NCI-H1694 (cell line): ENCODE measurements at places on chromosomes 7 and 10.

GRCh38 chr7:106551936-106552335 lies 109.0 kb downstream of the CCDC71L start:
- no peak for DNase-seq

DNA sequence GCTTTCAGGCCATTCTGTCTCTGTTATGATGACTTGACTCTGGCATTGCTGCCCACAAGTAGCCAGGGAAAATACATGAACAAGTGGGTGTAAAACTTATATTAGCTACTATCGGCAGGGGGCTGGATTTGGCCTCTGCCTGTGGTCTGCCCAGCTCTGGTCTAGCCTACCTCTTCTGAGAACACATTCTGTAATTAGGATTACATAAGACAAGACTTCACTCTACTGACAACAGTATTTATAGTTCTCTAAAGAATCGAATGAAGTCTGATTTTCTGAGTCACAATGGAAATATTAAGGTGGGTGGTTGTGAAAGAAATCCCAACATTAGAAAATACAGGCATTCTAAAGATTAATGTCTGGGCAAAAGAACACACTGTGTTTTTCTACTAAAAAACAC lies 55.5 kb downstream of the DLD start:
- DNase-seq = no peak

DNA sequence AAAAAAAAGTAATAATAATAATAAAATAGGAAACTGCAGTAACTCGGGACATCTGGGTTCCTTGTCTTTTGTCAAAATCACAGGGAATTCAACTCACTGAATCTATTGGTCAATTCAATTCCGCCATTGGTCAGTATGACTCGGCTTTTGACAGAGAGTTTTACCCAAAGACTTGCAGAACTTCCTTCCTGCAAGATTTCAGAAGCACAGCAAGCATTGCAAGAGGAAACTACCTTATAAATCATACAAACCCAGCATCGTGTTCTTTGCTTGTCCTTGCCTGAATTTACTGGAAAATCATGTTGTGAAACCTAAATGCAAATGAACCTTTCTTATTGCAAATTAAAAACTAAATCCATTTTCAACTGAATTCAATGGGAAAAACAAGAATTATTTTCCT lies 15.5 kb downstream of the KLF6 start:
- no peak for DNase-seq

- no peak for DNase-seq
These were observed 36.7 kb downstream of the AKR1C4 start for GRCh38 chr10:5233324-5233723.

DNA sequence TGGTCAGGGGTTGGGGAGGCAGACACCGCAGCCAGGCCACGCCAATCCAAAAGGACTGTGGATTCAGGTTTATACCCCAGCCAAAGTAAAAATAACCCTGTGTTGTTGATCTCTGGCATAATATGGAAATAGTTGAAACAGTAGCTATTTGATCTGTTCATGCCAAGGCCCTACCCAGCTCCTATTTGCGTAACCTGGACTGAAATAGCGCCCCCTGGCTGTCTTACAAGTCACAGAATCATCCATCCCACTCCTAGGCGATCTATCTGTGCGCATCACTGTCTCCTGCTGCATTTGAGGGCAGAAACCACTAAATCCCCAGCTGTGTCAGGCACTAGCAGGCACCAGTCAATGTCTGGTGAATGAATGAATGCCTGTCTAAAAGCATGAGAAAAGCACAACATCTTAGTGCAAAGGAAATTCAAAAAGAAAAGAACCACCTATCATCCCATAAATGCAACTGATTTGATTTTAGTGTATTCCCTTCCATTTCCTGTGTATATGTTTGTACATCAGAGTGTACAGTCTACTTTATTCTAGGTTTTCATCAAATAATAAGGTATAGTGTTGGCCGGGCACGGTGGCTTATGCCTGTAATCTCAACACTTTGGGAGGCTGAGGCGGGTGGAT lies 160.0 kb downstream of the SLIT1 start:
- no peak for DNase-seq

GRCh38 chr10:52212802-52213201 lies 101.3 kb upstream of the DKK1 start:
- no peak for DNase-seq

- DNase-seq = no peak
These were observed 226.8 kb downstream of the ACTR3B start for GRCh38 chr7:152986376-152986775.

DNA sequence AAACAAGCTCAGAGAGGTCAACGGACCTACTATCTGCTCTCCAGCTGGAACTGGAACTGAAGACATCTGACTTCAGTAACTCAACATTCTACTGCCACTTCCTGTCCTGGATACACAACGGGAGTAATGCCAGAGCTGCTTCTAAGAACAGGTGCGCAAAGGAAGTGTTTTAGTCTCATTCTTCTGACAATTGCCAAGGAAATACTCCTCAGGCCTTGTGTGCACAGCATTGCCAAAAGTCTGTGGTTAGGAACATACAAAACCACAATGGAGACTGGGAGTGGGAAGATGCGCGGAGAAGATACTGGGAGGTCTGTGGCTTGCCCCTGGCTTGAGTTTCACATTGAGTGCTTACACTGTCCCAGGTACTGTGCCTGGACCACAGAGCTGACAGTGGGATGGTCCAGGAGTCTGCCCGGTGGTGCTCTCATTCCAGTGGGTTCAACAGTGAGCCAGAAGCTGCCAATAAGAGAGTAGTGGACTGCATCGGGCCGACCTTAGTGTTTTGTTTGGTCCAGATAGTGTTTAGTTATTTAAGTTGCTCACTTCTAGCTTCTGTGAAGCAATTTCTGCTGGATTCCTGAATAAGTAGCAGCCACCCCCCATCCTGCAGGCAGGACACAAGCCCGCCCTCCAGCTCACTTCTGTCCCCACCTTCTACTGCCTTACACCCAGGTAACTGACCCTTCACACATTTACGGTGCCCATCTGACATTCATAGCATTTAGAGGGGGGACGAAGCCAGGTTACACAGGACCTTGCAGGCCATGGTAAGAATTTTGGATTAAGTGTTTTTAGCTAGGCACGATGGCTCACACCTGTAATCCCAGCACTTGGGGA lies 10.3 kb downstream of the TBL2 start:
- DNase-seq = no peak

- DNase-seq = no peak
These were observed 5.3 kb upstream of the DHTKD1 start for GRCh38 chr10:12063483-12063818.

- no peak for DNase-seq
These were observed 20.7 kb upstream of the ZNF212 start for GRCh38 chr7:149218469-149219420.

- DNase-seq = no peak
These were observed 16.8 kb upstream of the GPR15LG start for GRCh38 chr10:84156768-84157167.

- DNase-seq = no peak
These were observed 136.9 kb upstream of the PRSS1 start for GRCh38 chr7:142612237-142612881.

- peak; percentile 79 for DNase-seq
These were observed 6.4 kb upstream of the TNRC18 start for GRCh38 chr7:5429857-5430611.

DNA sequence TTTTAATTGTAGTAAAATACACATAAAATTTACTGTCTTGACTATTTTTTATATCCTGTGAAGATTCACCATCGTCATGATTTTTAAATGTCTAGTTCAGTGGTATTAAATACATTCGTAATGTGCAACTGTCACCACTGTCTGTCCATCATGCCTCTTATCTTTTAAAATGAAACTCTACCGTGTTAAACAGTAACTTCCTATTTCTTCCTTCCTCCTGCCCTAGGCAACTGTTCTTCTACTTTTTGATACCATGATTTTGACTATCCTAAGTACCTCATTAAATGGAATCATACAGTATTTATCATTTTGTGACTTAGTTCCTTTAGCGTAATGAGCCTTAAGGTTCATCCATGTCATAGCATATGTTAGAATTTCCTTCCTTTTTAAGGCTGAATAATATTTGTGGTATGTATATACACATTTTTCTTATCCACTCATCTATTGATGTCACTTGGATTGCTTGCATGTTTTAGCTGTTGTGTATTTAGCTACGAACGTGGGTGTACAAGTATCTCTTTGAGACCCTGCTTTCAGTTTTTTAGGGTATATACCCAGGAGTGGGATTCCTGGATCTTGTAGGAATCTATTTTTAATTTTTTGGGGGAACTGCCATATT lies 13.5 kb downstream of the SLK start:
- DNase-seq = no peak

- DNase-seq = no peak
These were observed 15.2 kb downstream of the PIK3AP1 start for GRCh38 chr10:96705134-96705533.

DNA sequence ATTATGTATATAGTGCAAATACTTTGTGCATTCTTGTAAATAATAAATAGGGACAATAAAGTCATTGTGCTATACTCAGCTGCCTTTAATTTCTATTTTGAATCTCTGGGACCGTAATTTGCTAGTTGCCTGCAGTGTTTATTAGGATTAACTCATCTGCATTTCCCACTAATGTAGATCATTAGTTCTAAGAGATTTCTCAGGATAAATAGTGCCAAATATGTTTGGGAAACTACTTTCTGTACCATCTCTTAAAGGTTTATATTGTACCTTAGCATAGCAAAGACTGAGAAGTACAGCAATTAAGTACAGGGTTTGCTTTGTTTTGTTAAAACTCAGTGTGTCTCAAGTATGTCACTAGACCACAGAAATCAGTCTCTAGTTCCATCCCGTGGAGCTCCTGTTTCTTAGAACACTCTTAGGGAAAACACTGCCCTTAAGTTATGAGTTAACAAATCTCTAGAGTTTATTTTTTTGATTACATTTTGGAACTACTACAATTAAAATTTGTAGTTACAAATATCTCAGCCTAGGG lies 26.0 kb downstream of the ADD3 start:
- DNase-seq = no peak

DNA sequence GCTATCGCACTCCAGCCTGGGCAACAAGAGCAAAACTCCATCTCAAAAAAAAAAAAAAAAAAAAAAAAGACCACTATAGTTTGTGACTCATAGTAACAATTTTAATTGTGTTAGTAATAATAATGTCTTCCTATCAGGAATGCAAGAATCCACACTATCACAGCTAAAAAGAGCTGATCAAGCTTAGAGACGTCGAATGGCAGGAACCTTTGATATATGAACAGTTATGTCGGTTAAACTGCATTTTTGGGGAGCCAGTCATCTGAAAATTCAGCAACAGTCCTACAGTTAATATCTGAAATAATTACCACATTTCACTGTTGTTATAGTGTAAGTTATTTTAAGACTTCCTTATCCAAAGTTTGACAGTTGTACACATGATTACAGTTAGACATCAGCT lies 8.8 kb downstream of the PHYH start:
- no peak for DNase-seq

DNA sequence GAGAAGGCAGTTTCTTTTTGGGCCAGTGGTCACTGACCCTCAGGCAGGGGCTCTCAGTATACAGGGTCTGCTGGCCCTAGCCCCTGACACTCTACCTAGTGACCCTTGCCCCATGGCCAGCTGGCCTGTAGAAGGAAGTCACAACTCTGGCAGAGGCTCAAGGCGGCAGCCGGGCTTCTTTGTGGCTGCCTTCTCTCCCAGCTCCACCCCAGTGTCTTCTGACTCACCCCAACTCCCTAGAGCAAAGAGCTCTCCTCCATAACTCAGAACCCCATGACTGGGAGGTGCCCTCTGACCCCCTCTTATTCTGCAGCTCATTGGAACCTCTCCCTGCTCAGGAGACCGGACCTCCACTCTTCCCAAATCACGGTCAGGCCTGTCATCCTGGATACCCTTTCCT lies 358.2 kb downstream of the FGFR2 start:
- DNase-seq = no peak

DNA sequence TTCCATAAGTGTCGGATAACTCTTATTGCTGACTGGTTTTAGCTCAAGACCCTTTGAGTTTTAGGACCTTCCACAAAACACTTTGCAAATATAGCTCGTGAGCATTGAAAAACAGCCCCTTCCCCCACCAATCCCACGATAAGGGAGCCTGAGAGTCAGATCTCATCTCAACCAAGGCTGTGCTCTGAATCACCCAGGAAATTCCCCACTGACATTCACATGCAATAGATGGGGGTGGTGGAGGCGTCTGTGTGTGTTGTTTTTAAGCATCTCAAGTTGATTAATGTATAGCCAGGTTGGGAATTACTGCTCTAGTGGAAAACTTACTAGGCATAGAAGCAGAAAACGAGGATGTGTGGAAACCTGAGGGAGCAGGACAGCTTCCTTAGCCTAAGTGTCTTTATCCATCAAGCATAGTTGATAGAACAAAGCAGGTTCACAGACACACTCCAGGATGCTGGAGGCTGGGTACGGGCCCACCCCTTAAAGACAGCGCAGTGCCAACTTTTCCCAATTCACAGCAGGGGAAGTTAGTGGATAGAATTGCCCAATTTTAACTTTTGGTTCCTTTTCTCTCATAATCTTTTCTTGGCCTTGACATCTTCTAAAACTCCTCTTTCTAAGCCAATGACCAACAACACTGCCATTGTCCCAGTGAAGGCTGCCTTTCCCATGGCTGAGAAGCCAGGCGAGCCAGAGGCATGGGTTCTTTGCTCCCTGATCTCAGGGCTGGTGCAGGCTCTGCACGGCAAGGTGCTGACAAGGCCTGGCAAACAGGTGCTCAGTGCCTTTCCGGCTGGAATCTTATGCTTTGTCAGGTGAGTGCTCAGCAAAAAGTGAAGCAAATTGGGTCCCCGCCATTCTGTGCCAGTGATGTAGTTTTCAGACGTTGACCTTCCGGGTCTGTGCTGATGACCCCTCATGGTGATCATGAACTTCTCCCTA lies 98.5 kb upstream of the INSIG1 start:
- no peak for DNase-seq

- no peak for DNase-seq
These were observed 204.4 kb downstream of the OTUD1 start for GRCh38 chr10:23643111-23643780.

- no peak for DNase-seq
These were observed 885.7 kb upstream of the CELF2 start for GRCh38 chr10:10132009-10132408.

- no peak for DNase-seq
These were observed 44.5 kb downstream of the CH25H start for GRCh38 chr10:89162596-89162995.

- no peak for DNase-seq
These were observed 118.4 kb upstream of the CACUL1 start for GRCh38 chr10:118873091-118873737.

DNA sequence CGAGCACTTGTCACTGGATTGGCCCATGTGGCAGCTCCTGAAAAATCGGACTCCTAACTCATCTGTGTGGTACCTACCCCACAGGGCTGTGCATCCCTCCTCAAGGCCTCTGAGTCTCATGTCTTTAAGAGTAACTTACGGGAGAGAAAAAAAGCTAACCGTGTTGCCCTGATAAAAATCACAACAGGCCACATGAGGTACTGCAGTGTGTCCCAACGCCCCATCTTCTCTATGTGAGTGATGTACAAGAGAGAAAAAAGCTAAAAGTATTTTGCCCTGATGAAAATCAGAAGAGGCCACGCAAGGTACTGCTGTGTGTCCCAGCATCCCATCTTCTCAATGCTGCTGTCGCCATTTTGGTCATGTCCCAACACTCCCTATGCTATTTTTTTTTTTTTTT lies 41.2 kb upstream of the ADRB1 start:
- no peak for DNase-seq
